B cell (primary cell): ENCODE measurements at places on chromosomes 4 and X. TPM values are rescaled to one million over a fixed set of nuclear protein-coding genes. Genes with fewer than 3 reads are reported as not detected.
A peak's percentile ranks its signal among the peaks of the same experiment; 100 is the strongest.

AFF1 gene
- 135 and 145 TPM in 2 replicates for total RNA-seq

GRCh38 chr4:121273191-121273590, 107.6 kb downstream of the QRFPR start:
- no peak for DNase-seq
- H3K4me3 ChIP-seq = no peak overlapping the region
- H3K36me3 ChIP-seq = no peaks in the 10 kb centered on the region
- no peaks in the 10 kb centered on the region for H3K4me1 ChIP-seq
- H3K27ac ChIP-seq = no peak overlapping the region

DNA sequence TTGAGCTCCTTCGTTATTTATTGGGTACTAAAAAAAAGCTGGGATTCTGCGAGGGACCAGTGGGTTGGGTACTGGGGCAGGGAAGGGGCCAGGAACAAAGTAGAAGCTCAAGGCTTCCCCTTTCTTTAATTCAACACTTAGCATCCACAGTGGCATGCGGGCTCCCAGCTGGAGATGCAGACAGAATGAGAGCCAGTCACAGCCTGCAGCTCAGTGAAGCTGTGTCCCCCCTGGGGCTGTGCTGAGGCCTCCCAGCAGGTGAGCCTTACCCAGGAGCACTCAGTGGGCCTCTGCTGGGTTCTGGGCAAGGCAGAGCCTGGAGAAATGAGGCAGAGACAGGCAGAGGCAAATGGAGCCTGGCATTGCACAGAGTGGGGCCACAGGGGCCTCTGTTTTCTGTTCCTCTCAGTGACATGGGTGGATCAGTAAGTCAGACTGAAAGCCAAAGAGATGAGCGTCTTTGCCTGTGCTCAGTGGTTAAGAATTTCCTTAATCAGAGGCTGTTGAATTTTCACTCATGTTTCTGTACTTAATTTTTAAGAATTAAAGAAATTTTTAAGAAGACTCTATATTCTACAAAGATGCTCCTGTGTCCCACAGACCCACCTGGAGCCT, 181.4 kb upstream of the RBPJ start:
- no peaks in the 10 kb centered on the region for H3K27me3 ChIP-seq
- no peak for DNase-seq
- H3K4me3 ChIP-seq = no peak overlapping the region
- no peaks in the 10 kb centered on the region for H3K4me1 ChIP-seq
- H3K36me3 ChIP-seq = no peaks in the 10 kb centered on the region
- no peak overlapping the region for H3K27ac ChIP-seq

DNA sequence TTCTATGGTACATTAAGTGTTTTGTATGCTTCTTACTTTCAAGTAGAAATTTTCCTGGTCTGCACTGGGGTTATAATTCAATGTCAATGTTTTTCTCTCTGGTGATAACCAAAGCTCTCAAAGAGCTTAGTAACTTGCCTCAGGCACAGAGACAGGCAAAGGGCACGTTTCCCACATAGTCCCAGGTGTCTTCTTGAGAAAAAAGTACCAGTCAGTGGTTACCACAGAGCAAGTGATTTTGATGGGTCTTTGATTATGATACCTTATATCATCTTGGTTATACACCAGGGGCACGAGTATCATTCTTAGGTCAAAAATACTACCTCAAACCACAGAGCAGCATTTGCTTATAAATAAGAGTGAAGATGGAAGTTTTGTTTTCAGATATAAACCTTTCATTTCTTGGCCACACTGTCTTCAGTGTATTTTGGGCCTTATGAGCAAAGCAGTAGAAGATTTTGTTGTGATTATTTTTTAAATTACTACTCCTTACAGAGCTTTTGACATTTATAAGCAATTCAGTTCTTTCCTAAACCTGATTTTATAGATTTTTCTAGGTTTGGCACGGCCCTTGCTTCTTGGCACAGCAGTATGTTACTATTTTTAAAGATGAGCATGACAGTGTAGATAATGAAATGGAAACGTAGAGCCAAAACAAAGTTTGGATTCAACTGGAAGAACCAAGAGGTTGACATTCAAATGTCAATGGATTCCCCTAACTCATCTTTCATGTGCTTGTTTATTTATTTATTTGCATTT, 85.3 kb upstream of the TLL1 start:
- DNase-seq = no peak
- no peaks in the 10 kb centered on the region for H3K36me3 ChIP-seq
- H3K4me1 ChIP-seq = no peaks in the 10 kb centered on the region
- H3K27ac ChIP-seq = no peak overlapping the region

DNA sequence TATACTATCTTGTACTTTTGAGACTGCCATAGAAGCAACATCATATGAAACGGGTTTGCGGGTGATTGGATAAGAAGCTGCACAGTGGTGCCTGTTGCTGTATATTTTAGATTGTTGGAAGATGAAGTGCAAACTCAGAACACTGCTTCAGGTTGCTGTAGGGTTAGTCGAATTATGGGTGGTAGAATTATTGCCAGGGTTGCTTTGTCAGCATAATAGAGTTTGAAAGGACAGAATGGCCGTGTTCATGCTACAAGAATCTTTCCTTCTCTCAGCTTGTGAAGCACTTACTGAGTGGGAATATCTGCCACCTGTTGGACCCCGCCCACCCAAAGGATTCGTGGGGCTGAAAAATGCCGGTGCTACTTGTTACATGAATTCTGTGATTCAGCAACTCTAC, 115.5 kb downstream of the USP9X start:
- H3K36me3 ChIP-seq = peaks cover 1% of the 10 kb centered on the region
- no peaks in the 10 kb centered on the region for H3K27me3 ChIP-seq
- no peaks in the 10 kb centered on the region for H3K4me1 ChIP-seq
- DNase-seq = no peak
- H3K27ac ChIP-seq = no peak overlapping the region

- H3K27ac ChIP-seq = no peak overlapping the region
- no peaks in the 10 kb centered on the region for H3K36me3 ChIP-seq
- no peak for DNase-seq
- no peak overlapping the region for H3K4me3 ChIP-seq
- H3K4me1 ChIP-seq = no peaks in the 10 kb centered on the region
- no peaks in the 10 kb centered on the region for H3K27me3 ChIP-seq
These were observed 10.5 kb downstream of the TEX13B start for GRCh38 chrX:107971636-107972035.

DNA sequence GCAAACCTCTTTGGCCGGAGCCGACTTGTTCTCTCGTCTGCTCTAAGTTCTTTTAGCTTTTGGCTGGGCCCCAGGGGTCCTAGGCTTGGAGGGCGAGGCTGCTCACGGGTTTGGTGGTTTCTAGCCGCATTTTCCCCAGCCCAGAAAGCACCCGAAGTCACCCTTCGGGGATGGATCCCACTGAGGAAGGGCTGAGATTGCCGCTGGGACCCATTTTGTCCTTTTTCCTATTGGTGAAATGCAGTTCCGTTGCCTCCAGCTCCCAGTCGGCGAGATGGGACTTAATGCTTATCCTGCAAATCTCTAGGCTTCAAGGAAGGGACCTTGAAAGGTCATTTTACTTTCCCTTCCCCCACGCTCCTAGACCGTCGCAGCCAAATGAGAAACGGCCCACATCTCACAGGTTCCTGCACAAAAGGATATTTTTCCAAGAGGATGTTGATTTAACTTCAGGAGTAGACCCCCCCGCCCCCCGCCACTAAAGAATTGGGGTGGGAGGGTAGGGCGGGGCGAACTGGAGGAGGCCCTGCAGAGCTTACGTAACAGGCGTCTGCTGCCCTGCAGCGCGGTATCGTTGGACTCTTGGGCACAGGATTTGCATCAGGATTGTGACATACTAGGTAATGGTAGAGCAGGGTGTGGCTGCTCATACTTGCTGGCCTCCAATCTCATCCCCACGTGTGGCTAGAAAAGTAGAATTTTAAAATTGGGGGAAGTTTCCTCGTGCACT, 564 bp downstream of the PGK1 start:
- peaks cover 49% of the 10 kb centered on the region for H3K4me1 ChIP-seq
- peak overlapping the region; percentile 87 for H3K27ac ChIP-seq
- peak overlapping the region; percentile 71 for H3K4me3 ChIP-seq

- no peak overlapping the region for H3K4me3 ChIP-seq
- H3K27me3 ChIP-seq = no peaks in the 10 kb centered on the region
- H3K27ac ChIP-seq = no peak overlapping the region
- H3K4me1 ChIP-seq = no peaks in the 10 kb centered on the region
These were observed 119.1 kb downstream of the PAPSS1 start for GRCh38 chr4:107600983-107601382.

GRCh38 chr4:8107146-8107657, 51.4 kb downstream of the ABLIM2 start:
- no peaks in the 10 kb centered on the region for H3K36me3 ChIP-seq
- peaks cover 9% of the 10 kb centered on the region for H3K27me3 ChIP-seq
- no peak overlapping the region for H3K27ac ChIP-seq
- no peak for DNase-seq
